Frontal cortex (tissue), 4 donors: ENCODE measurements at places on chromosomes 16 and 17.

DNA sequence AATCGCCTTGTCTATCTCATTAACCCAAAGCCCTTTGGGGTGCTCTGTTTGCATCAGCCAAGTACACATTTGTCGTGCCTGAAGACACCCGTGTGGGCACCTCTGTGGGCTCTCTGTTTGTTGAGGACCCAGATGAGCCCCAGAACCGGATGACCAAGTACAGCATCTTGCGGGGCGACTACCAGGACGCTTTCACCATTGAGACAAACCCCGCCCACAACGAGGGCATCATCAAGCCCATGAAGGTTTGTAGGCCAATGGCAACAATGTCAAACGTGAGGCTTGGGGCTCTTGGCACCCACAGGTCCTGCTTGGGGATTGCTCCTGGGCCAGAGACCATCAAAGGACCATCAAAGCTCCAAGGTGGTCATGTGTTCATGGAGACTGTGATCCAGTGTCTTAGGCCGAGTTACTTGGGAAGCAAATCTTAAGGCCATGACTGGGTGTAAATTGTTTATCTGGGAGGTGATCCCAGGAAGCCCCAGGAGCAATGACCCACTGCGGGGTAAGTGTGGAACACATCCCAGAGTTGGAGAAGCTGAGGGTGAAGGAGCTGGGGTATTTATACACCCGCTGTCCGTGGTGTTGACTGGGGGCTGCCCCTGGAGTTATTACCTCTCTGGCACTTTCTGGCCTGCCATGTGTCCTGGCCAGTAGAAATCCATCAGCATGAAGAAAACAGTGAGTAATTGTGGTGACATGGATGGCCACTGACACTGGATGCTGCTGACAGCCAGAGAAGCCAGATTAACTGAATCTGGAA is 24.0 kb downstream of the CDH5 start:
- DNase-seq = no peak

DNA sequence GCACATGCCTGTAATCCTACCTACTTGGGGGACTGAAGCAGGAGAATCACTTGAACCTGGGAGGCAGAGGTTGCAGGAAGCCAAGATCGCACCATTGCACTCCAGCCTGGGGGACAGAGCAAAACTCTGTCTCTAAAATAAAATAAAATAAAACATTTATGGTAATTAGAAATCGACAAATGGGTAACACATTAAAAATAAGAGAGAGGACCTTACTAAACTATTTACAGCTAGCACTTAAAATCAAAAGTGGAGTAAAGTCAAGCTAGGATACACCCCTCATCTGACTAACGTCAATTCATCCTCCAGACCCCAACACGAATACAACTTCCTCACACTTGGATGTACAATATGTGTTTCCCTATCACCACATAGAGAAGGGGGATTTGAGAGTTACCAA is 27.8 kb upstream of the RHOT1 start:
- no peak for DNase-seq

- DNase-seq = no peak
Observed at GRCh38 chr16:898761-899682, 71.8 kb downstream of the LMF1 start.

- DNase-seq = no peak
Observed at GRCh38 chr17:82655523-82655922, 7.3 kb upstream of the WDR45B start.

DNA sequence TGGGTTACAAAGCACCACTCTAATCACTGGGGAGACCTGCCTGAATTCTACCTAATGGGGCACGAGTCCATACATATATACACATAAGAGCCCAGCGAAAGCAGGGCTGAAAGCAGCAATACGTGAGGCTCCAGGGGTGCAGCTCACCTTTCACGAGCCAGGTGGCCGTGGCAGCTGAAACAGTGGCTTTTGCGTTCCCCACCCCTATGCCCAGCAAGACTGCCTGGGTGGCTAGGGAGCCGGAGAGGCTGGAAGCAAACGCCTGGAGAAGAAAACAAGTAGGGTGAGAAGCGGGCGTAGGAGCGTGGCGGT is 618 bp downstream of the RUSF1 start:
- no peak for DNase-seq

- no peak for DNase-seq
Observed at GRCh38 chr17:50952013-50952412, 85.9 kb upstream of the TOB1 start.

DNA sequence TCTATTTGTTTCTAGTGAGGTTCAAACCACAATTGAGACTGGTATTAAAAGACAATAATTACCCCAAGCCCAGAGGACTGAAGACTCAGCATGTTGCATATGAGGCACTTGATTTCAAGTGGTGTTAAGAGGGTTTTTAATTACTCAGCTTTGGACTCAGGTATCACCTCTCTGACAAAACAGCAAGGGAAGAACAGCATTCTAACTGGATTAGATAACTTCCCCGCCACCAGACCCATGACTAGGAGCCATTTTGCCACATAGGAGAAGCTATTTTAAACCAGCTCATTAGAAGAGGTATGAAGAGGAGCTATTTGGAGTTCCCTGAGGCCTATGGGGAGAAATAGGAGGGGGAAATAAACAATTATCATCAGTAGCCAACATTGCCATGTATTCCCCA is 226.1 kb upstream of the TOX3 start:
- DNase-seq = no peak

DNA sequence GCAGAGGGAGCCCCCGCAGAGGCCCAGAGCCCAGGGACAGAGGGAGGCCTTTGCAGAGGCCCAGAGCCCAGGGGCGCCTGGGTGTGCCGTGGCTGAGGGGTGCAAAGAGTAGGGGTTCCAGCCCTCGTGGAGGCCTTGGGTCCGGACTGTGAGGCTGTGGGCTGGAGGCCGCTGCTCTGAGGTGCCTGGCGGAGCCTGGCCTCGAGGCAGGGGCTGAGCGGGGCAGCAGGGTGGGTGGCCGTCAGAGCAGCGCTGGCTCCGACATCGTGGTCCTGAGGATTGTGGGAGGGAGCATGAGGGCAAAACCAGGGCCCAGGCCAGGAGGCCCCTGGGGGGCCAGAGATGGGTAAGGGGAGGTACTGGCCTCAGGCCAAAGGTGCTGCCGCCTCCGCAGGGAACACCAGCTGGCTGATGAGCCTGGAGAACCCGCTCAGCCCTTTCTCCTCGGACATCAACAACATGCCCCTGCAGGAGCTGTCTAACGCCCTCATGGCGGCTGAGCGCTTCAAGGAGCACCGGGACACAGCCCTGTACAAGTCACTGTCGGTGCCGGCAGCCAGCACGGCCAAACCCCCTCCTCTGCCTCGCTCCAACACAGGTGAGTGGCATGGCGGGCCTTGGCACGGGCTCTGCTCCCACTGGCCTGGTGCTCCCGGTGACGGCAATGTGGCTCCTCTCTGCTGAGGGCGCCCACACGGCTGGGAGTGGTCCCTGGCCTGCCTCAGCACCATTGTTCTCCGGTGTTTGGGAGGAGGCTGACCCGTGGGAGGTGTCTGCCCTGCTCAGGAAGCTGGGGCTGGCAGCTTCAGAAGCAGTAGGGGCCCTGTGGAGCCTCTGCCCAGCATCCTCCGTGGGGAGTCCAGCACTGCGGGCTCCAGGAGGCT is 33.7 kb downstream of the TSC2 start:
- no peak for DNase-seq

DNA sequence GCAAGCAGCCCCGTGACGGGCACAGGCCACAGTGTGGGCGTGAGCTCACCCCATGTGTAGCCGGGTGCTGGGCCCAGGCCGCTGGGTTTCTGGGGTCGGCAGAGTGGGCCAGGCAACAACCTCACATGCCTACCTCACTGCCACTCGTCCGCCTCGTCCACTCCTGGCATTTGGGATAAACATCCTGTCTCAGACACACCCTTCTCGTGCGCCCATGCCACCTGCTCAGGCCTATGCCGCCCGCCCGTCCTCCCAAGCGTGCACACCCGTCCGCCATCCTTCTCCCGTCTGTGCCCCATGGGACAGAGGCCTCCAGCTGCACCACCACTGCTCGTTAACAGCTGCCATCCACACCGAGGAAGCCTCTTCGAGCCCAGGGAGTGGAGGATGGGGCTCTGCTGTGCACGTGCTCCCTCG is 64.3 kb downstream of the KLHDC4 start:
- DNase-seq = no peak

- no peak for DNase-seq
Observed at GRCh38 chr16:54402270-54402669, 115.7 kb upstream of the IRX3 start.

DNA sequence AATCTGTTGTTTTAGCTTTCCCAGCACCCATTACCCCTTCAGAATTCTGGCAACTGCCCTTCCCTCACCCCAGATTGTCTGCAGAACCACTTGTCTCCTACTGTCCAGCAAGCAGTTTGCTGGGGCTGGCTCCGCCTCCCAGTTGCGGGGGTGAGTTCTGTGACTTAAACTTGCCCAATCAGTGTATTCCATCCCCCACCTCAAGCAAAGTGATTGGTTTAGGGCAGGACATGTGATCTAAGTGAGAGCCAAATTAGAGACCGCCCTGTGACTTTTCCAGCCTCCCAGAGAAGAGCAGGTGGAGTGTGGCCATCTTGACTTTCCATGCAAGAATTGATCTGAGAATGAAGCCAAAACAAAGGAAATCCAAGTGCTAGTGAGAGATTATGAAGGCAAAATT is 22.7 kb upstream of the SRCIN1 start:
- no peak for DNase-seq

DNA sequence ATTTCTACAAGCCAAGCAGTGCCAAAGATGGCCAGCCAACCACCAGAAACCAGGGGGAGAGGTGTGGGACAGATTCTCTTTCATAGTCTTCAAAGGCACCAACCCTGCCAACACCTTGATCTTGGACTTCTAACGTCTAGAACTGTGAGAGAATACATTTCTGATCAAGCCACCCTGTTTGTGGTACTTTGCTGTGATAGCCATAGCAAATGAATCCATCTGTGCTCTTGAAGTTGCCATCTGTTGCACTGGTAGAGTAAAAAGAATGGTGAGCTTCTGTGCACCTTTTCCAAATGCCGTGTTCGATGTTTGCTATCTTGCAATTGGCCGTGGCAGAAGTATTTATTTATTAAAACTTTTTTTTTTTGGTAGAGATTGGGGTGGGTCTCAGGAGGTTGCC is 16.7 kb upstream of the ADGRG1 start:
- no peak for DNase-seq

GRCh38 chr17:41301204-41301790 is 1.4 kb downstream of the KRTAP29-1 start:
- DNase-seq = no peak

DNA sequence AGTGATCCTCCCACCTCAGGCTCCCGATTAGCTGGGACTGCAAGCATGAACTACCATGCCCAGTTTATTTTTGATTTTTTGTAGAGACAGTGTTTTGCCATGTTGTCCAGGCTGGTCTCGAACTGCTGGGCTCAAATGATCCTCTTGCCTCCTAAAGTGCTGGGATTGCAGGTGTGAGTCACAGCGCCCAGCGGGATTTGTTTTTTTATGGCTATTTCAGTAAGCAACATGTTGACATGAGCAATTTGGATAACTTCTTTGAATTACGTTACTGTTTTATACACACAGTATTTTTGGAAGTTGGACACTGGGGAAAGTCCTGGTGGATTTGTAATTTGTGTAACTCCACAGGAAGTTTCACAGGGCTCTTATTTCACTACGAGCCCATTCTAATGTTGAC is 18.5 kb upstream of the RHOT1 start:
- no peak for DNase-seq

DNA sequence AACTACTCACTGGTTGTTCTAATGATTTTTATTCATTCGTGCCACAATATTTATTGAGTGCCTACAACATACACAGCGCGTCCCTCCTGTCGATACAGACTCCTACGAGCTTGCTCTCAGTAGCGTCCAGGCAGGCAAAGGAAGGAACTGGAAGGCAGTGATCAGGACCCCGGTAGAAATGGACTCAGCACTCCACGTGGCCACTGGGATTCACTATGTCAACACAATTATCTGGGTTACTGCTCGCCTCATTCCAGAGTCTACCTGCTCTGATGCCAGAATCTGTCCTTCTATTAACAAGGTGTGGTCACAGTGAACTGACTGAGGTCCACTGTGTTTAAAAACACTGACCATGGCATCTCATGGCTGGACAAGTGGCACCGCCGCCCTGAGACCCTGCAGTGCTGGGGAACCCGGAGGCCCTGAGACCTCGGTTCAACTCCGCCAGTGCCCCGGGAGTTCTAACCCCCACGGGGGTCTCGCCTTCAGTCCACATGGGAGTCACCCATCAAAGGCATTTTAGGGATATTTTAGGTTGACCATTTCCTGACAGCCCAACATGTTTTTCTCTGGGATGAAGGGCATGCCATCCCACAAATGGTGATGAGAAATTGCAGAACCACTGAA is 71.4 kb downstream of the ZFHX3 start:
- no peak for DNase-seq

DNA sequence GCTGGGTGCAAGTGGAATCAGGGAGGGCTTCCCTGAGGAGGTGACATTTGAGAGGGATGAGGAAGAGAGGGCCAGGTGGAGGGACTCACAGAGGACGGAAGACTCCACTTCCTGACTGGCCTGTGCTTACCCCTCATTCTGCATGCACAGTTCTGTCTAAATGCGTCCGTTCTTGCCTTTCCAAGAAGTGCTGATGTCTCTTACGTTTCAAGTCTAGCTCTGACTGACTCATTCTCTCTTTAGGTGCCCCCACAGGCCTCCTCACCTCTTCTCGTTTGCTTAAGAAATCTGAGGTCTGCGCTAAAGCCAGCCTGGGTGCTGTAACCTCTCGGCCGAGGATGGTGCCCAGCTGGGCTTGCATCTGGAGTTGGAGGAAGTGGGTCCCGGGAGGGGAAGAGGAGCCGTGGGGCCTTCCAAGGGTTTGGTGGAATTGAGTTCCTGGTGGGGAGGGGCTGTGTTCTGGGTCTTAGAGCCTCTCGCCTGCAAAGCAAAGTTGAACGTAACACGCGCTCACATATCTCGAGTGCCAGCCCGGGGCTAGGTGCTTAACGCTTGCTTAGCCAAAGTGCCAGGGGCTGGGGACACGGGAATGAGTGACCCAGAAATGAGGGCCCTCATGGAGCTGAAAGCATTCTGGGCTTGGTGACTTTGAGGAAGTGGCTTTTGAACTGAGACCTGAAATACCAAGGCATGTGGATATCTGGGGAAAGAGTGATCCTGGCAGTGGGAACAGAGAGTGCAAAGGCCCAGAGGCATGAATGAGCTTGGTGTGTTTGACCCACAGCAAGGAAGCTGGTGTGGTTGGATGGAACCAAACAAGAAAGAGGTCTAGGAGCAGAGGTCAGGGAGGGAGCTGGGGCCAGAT is 4.8 kb downstream of the IL4R start:
- DNase-seq = no peak

- no peak for DNase-seq
Observed at GRCh38 chr16:81710596-81710995, 68.5 kb upstream of the PLCG2 start.
